ENCODE measurements at places on chromosomes 16 and 17.

- no peak for DNase-seq
Measured at GRCh38 chr16:81548876-81549546, 104.4 kb downstream of the CMIP start.

DNA sequence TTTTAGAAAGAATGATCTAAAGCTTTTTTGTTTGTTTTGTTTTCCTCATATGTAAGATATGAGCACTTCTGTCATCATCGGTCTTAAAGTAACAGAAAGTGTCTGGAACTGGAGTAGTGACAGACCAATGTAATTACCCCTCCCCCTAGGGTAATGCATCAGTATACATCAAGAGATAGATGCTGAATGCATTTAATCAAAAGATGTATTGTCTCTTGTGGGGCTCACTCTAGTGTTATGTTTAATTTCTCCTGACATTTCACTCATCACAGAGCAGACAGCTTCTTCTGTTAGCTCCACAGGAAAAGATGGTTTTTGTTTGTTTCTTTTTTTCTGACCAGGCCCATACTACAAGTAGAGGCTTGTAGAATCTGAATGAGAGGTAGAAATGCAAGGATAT is 168.7 kb upstream of the C17orf78 start:
- DNase-seq, result no peak

DNA sequence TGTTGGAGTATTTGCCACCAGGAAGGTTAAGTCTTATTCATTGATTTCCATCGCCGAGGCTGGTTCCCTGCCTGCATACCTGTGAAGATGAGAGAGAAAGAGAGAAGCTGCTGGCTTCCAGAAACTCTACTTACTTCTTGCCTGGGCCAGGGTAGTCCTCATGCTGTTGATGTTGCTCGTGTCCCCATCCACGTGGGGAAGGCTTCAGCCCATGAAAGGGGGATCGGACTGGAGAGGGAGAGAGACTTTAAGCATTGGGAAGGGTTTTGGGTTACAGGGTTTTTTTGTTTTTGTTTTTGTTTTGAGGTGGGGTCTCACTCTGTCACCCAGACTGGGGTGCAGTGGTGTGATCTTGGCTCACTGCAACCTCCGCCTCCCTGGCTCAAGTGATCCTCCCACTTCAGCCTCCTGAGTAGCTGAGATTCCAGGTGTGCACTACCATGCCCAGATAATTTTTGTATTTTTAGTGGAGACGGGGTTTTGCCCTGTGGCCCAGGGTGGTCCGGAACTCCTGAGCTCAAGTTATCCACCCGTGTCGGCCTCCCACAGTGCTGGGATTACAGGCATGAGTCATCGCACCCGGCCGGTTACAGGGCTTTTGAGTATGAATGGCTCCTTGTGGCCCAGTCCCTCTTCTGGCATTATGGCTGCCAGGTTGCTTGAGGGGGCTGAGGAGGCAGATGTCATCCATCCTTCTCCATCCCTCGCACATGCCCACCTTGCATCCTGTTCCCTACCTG is 26.6 kb downstream of the ITGB3 start:
- DNase-seq, result peak; percentile 70

DNA sequence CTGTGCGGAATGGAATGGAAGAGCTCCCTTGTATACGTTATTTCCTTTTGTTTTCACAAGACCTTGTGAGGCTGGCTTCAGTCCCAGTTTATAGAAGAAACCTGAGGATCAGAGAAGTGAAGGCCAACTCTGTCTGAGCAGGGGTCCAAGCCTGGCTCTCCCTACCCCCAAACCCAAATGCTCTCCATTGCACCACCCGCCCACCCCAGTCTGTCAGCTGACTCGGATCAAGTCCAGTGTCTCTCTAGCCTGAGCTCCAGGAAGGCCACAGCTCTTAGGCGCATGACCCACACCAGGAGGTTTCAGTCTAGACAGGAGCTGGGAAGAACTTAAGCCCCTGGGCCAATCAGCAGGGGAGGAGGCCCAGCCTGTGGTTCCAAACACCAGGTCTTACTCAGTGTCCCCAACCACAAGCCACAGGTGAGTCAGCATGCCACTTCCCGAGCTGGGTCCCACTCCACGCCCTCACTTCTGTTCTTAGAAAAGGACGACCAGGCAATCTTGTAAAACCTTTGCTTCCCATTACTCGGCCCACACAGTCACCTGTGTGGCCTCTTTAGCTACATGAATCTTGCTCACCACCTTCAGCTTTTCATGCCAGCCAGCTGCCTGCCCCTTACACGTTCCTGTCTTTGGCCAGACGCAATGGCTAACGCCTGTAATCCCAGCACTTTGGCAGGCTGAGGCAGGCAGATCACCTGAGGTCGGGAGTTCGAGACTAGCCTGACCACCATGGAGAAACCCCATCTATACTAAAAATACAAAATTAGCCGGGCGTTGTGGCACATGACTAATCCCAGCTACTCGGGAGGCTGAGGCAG is 27.8 kb downstream of the TK2 start:
- peak; percentile 59 for DNase-seq

- DNase-seq, result no peak
Measured at GRCh38 chr17:28959471-28959871, 8.2 kb upstream of the PHF12 start.
